ENCODE measurements at places on chromosomes 6 and 20.

DNA sequence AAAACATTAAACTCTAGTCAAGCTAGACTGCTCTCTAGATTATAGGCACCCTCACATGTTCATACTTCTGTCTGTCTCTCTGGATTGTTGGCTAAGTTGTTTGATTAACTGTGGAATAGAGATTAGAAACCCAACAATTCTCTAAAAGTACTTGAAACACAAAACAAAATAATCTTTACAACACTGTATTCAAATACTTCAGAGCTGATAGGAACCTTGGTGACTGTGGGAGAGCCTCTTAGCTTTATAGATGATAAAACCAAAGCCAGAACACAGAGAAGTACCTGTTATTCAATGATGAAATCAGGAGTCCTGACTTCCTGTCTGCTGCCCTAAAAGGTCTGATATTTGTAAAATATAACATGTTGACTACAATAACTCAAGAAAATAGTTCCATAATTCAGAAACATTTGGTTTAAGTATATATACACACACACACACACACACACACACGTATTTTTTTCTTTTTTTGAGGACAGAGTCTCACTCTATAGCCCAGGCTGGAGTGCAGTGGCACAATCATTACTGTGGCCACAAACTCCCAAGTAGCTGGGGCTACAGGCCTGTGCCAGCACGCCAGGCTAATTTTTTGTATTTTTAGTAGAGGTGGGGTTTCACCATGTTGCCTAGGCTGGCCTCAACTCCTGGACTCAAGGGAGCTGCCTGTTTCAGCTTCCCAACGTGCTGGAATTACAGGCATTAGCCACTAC lies 222.0 kb downstream of the FUT9 start:
- no peak for DNase-seq

DNA sequence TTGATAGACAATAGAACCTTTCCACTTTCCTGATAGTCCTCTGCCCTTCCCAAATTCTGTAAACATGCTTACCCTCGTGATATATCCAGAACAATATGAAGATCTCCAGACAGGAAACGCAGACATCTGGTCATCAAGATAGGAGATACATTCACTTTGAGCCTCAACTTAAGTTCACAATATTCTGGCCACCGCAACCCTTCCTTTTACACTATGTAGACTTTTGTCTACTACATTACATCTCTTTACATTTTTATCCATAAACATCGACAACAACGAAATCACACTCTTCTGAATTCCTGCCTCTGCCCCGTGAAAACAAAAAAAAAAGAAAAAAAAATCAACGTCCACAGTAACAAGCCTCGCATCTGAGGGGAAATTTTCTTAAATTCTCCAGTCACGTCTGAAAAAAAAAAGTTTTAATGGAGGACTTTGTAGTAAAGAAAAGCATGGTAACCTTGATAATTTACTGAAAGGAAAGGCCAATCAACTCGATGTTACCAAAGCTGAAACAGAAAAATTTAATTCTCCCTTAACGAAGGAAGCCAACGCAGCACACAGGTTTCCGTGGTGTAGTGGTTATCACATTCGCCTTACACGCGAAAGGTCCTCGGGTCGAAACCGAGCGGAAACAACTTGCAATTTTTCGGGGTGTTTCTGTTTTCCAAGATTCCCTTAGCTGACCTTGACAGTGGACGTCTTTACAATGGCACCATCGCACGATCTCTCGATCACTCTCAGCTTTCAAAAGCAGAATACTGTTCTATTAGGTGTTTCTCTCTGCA lies 21.8 kb downstream of the POM121L2 start:
- no peak for DNase-seq

DNA sequence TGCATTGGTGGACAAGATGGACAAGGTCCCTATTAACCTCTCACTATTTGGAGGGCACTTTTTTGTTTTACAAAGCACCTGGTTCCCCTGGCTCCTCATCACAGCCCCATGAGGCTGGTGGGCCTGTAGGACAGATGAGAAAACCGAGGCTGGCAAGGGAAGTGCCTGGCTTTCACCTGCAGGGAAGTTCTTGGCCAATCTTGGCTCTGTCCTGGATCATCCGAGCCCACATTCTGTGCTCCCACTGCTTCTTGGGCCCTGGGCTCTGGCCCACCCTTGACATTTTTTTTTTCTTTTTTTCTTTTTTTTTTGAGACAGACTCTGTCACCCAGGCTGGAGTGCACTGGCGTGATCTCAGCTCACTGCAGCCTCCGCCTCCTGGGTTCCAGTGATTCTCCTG lies 14.7 kb downstream of the SLC13A3 start:
- DNase-seq, result no peak

DNA sequence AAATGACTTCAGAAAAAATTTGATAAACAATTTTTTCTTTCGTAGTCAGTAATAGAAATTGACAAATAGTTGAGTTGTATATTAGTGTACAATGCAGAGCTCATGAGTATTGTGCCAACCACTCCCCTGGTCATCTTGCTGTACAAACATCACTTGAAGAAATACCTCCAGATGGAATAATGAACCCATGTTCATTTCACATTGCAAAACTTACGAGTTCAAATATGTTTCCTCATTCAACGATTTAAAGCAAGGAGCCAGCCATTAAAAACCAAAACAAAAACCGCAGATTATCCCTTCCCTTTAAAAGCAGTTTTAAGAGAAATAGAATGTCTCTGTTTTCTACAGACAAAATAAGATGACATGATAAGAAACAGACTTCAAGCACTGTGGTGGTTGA lies 62.5 kb downstream of the RALGAPA2 start:
- no peak for DNase-seq

DNA sequence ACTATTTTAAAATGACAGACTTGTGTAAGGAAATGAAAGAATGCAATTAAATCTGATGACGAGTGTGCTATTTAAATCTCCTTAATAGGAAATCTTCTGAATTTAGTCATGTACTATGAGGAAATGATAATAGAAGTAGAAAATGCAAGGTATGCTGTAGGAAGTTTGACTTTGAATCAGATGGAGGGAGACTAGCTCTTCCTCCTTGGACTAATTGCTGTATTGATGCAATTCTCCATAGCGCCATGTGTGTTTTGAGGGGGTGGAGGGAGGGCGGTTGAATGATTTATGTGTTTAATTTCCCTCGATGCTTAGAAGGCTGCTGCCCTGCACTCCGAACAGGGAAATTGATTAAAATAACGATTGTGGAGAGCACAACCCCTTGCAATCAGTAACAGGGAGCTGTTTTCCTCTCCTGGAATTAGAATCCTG lies 214.4 kb upstream of the PRND start:
- no peak for DNase-seq

DNA sequence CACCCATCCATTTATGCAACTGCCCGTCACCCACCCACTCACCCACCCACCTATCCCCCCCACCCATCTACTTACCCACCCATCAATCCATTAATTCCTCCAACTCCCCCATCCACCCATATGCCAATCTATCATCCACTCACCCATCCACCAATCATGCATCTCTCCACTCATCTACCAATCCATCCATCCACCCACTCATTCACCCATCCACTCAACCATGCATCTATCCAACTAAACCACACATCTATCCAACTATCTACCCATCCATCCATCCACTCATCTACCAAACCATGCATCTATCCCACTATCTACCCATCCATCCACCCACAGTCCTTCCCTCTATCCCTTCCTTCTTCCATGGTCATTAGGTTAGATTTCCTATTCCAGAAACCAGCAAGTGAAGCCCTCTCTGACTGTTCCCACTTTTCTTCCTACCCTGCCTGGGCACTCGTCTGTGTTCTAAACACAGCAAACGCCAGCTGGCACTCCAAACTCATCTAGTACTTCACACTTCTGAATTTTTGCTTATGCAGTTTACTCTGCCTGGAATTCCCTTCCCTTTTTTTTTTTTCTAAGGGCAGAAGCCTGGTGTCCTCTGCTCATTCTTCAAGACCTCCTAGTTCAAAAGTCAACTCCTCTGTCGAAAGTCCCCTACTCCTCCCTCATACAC lies 43.1 kb downstream of the ARHGAP40 start:
- DNase-seq, result no peak

DNA sequence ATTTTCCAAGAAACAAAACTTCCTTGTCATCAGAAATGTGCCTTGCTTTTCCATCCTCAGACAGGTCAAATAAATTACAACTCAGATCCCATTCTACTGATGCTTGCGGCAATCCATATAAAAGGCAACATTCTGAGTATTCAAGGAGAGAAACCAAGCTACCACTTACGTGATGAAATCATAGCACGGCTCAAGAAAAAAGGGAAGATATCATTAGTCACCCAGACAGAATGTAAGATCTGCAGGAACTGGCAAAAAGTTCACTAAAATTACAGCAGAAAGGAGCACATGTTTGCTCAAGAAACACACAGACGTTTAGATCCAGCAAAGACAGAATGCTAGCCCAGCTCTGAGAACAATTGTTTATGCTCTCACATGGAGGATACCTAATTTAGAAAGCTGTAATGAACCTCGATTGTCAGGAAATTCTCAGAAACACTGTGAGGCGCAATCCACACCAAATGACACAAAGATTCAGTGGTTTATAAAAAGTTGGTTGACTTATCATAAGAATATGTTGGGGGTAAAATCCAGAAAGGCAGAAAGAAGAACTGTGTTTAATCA lies 304.2 kb downstream of the ADGRG6 start:
- no peak for DNase-seq

- no peak for DNase-seq
These were observed 165.0 kb downstream of the MOXD1 start for GRCh38 chr6:132236281-132236680.

- DNase-seq, result no peak
These were observed 5.8 kb upstream of the TBXT start for GRCh38 chr6:166173281-166173951.

- DNase-seq, result no peak
These were observed 394.9 kb upstream of the RGS17 start for GRCh38 chr6:153525998-153526397.

GRCh38 chr6:13241364-13241763 lies 87.0 kb downstream of the TBC1D7 start:
- no peak for DNase-seq

GRCh38 chr20:7226156-7226555 lies 458.7 kb downstream of the BMP2 start:
- no peak for DNase-seq

GRCh38 chr6:100078509-100078908 lies 84.5 kb upstream of the MCHR2 start:
- DNase-seq, result peak; percentile 15

GRCh38 chr20:46774943-46775560 lies 65.6 kb downstream of the SLC2A10 start:
- no peak for DNase-seq

DNA sequence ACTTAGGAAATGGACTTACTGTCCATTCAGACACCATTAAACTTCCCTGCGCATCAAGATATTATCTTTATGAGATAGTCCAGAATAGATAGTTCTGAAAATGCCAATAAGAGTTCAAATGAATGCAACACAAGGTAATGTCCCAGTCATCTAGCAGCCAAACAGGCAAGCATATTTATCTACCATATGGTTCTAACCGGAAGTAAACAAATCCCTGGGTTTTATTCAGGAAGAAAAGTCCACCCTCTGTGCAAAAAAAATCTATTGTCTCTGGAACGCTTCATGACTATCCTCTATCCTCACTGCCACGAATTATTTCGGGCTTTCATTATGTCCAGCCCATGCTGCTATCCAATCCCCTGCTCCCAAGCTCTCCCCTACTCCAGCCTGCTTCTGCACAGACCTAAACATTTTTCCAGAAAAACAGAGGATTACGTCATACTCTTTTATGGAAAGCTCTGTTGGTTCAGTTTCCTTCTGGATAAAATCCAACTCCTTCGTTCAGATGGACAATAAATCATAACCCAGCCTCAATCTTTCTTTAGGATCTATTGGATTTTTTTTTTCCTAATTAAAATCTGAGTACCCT lies 11.4 kb downstream of the PPIL6 start:
- peak; percentile 86 for DNase-seq

- no peak for DNase-seq
These were observed 294.4 kb downstream of the KCNQ5 start for GRCh38 chr6:72916298-72916697.

- no peak for DNase-seq
These were observed 173.0 kb downstream of the AIG1 start for GRCh38 chr6:143233554-143234285.

- no peak for DNase-seq
These were observed 183.4 kb upstream of the CNR1 start for GRCh38 chr6:88349511-88349910.

DNA sequence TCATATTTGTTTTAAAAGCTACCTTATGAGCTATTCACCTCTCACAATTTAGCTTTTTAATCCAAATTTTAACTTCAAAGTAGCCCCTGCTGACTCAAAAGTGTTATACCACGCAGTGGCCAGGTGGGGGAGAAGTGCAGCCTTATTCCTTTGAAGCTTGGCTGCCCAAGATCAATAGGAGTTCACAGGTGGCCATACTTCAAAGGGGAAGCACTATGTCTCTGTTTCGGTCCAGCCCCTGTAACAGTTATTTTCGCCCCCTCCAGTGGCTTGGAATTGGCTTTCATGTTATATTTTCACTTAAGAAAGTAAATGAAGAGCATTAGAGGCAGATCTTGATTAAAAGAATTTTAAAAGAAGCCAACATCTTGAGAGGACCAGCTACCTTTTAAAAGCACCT lies 608.4 kb downstream of the EPHA7 start:
- DNase-seq, result peak; percentile 32

All from cerebellar cortex (tissue), 1 donor.